ENCODE measurements at places on chromosomes 2 and 18.
A peak's percentile ranks its signal among the peaks of the same experiment; 100 is the strongest.

GRCh38 chr2:179556425-179556824, 291.8 kb upstream of the SESTD1 start:
- no peak for DNase-seq

- no peak for DNase-seq
These were observed 9.8 kb downstream of the SERPINB13 start for GRCh38 chr18:63596964-63597363.

GRCh38 chr2:64873472-64873924, 115.7 kb upstream of the SLC1A4 start:
- DNase-seq: peak; percentile 78

- no peak for DNase-seq
These were observed 25.9 kb upstream of the RESP18 start for GRCh38 chr2:219358170-219359075.

DNA sequence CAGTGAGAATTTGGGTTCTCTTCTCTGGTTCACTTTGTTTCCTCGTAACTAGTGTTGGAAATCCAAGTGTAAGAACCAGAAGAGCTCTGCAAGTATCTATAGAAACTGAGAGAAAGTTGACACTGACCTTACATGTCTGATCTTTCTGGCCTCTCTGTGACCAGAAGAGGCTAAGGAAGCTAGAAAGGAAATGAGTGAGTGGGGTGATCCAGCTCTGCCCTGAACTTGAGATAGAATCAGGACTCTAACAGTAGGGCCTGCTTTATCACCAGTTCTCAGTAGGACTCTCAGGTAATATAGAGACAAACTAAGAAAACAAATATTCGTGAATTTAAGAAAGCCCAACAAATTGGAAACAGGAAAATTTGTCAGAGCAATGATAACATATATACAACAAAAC, 441.2 kb upstream of the ZNF804A start:
- no peak for DNase-seq

DNA sequence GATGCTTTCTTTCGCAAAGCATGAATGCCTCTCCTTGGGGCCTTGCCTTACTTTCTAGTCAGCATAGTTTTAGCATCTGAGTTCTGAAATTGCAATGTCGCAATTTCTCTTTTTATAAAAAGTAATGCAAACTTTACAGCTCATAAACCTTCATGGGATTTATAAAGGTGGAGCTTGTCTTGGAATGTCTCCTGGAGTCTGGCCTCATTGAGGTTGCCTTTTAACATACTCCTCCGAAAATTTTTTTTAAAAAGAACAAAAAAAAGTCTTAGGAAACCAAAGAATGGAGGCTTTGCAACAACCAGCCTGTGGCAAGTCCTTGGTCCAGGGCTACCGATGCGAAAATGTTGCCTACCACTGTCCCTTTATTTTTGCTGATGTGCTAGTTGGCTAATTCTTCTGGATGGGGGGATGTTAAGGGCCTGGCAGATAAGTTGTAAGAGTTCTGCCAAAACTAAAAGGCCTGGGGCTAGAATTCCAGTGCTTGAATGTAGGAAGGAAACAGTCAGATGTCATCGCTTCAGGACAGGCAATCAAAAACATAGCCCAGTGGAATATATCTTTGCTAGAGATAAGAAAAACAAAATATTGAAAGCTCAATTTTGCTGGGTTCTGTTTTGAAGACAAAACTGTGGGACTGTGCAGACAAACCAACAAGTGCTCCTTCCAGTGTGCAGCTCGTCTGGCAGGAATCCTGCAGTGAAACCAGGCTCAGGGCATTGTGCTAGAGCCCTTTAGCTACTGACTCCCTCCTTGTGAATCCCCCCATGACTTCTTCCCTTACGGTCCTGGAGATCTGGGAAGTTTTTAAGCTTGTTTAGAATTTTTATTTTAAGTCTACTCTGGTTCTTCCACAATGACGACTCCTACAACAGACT, 213.0 kb downstream of the PIEZO2 start:
- DNase-seq: no peak

- DNase-seq: no peak
These were observed 14.6 kb upstream of the KIDINS220 start for GRCh38 chr2:8851811-8852560.

DNA sequence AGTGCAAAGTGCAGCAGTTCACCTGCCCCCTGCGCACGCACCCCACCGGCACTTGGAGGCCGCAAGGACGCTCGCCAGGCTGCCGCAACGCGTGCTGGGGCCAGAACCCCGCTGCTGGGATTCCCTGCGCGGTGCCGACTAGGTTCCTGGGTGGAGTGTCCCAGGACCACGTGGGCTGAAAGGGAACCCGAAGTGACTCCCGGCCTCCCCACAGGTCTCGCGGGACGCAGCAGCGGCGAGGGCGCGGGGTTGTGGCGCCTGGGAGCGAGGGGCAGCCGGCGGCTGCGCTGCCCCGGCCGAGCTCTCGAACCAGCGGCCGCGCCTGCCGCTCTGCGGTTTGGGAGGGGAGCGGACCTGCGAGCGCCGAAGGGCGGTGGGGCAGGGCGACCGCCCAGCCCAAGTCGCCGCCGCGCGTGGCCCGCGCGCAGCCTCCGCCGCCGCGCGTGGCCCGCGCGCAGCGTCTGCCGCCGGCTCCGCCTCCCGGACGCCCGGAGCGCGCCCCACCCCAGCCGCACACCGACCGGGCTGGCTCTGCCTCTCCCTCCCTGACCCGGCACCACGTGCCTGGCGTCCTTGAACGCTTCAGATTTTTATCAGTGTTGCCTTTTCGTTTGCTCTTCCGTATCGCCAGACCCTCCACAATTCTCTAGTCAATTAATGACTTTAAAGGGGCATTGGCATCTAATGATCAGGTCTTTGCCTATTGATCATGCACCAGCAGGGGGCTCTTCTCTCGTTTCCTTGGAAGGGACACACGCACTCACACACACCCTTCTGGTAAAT, at the start of gene FTCDNL1:
FTCDNL1 (minus strand) TSS at position 475 of the 783 bp plus-strand sequence. CDS start 2,230 bp downstream, outside the sequence.
- peak; percentile 56 for DNase-seq

DNA sequence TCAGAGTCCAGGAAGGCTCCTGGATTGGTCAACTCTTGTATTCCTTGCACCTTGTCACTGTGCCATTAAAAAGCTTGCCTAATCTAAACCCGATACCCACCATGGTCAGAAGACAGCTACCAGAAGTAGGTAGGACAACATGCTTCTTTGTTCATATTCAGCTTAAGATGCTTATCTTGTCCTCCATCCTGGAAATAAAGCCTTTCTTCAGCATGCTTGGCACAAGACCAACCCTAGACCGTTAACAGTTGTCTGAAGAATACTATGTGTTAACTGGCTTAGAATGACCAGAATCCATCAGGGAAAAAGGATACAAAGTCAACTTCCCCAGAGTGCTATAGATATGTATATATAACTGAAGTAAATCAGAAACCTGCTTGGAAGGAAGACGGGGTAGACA, 193.9 kb downstream of the ZRANB3 start:
- DNase-seq: no peak

GRCh38 chr18:73431620-73432019, 563.8 kb upstream of the NETO1 start:
- no peak for DNase-seq

- DNase-seq: no peak
These were observed 2.0 kb upstream of the SETBP1 start for GRCh38 chr18:44678725-44679055.

- peak; percentile 7 for DNase-seq
These were observed 17.5 kb upstream of the TNS1 start for GRCh38 chr2:218020281-218020680.

DNA sequence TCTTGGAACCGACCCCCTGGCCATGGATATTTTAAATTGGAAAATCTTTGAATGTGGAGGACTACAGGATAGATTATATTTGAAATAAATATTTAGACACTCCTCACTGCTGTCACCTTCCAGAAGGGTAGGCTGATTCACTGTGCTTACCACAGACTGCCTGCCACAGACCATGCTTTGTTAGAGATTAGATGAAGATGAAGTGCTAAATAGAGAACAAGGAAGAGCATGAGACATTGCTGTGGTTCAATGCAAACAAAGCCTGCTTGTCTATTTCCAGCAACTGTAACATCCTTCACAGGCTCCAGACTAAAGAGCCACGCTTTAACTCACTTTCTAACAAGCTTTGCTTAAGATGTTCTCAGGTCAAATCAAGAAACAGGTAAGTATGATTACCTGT, 81.0 kb upstream of the TMEM17 start:
- DNase-seq: no peak

DNA sequence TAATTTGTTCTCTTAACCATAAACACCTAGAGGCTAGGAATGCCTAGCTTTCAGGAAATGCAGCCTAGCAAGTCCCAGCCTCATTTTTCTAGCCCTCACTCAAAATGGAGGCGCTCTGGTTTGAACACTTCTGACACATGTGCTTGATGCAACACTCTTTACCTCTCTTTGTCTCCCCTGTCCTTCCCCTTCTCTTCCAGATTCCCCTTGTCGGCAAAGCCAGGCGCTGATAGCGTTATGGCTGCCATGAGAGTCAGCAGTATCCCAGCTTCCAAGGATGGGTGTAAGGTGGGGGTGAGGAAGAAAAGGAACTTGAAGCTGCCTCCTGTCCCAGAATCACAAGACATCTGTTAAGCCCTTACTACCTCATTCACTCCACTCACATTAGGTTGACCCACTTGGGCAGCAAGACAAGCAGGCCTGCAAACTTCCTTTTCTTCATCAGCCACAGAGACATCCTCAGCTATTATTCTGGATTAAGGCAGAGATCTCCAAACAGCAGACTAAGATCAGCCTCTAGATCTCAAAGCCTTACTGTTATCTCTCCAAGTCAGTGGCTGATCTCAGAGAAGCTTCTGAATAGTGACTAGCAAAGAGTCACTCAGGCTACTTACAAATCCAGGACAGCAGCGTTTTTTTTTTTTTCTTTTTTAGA, 1.9 kb upstream of the ST3GAL5 start:
- DNase-seq: no peak

- no peak for DNase-seq
These were observed 24.1 kb downstream of the TFPI start for GRCh38 chr2:187529977-187530721.

DNA sequence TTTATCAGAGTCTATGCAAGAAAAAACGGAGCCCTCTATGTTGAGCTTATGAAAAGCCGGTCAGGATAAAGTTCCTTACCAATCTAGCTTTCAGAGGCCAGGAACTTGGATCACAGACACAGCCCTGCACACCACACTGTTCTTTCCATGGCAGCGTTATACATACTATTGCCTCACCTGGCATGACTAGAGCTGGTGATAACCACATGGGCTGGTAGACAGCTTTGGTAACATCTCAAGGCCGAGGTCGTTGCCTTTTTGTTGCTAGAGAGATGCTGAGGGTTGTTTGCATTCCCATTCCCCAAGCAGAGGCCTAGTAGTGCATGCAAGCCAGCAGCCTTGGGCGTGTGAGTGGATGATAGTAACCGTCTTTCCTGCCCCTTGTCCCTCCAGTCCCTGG, 78.0 kb downstream of the ITGB1BP1 start:
- no peak for DNase-seq

DNA sequence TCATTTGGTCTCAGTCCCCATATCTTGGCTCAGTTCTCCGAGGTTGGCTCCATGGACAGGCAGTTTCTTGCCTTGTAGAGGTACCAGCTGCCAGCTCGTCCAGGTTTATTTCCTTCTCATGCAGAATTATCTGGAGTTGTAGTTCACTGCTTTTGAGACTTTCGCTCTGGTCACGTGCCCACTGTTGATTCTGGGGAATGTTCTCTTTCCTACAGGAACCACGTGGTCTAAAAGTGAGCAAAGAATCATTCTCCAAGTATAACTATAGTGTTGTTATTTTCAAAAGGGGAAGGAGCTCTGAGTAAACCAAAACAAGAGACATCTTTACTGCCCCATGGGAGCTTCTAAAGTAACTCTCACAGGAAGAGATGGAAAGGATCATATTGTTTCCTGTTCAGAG, 41.2 kb upstream of the RAB27B start:
- DNase-seq: no peak

- no peak for DNase-seq
These were observed 4.3 kb downstream of the AOX1 start for GRCh38 chr2:200590090-200590489.

- DNase-seq: no peak
These were observed 23.0 kb upstream of the TMEM200C start for GRCh38 chr18:5918205-5918858.

- DNase-seq: no peak
These were observed 427.7 kb downstream of the CDH2 start for GRCh38 chr18:27749194-27749593.

GRCh38 chr2:172635548-172635947, 79.7 kb downstream of the PDK1 start:
- no peak for DNase-seq

DNA sequence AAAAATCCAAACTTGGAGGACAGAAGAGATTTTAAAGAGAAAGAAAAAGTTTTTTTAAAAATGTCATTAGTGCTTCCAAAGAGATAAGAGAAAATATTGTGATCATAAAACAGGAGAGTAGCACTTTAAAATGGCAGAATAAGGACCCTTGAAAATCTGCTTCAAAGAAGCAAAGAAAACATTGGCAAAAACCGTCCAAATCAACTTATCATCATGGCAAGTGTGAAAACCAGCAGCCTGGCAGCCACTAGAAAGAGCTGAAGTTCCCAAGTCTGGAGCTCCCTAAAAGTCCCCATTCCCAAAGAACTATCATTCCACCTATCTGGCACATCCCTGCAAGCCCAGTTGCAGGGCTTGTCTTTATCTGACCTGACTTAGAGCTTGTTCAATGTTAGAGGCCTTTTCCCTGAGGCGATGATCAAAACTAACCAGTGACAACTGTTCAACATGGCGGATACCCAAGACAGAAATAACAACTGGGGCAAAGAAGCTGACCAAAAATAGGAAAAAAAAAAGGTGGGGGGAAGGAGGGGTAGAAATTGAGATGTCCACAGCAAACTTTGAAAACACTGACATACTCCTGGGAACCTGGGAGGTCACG, 24.6 kb upstream of the RNU4ATAC start:
- DNase-seq: no peak

DNA sequence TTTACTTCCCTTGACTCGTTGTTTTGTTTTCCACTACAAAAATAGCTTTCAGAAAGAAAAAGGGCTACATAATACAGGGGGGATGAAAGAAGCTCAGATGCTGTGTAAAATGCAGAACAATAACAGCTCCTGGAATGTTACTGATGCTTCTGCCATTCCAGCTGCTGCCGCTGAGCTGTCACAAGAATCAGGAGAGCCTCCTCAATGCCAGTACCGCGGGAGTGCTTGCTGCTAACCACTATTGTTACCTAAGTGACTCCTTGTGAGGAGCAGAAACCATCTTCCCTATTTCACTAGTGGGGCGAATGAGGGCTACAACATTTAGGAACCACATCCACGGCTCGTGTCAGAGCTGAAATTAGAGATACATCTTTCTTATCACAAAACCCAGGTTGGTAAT, 384.8 kb downstream of the GALR1 start:
- DNase-seq: no peak

- DNase-seq: no peak
These were observed 92.1 kb downstream of the DYM start for GRCh38 chr18:49368161-49368875.
